ENCODE measurements at places on chromosomes 2 and 18.

- DNase-seq: no peak
These were observed 9.2 kb downstream of the TGIF1 start for GRCh38 chr18:3458952-3459853.

DNA sequence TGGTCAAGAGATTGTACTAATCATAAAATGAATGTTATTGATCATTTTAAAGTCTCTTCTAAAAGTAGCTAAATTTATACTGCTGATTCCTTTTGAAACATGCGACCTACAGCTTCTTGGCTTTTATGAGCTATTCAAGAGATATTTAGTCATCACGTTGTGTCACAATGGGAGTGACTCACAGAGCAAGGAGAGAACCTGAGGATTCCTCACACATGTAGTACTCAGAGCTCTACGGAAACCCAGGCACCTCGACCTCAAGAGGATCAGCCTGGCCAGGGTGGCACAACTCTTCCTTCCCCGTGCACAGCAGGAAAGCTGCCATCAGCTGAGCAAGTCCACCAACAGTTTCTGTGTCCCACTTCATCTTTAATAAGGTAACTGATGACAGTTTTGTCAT is at the start of gene DHRS9:
TSS of gene DHRS9 (plus strand) at position 223 of the 400 bp plus-strand sequence. CDS start 12,019 bp downstream, outside the sequence.
- DNase-seq: no peak

DNA sequence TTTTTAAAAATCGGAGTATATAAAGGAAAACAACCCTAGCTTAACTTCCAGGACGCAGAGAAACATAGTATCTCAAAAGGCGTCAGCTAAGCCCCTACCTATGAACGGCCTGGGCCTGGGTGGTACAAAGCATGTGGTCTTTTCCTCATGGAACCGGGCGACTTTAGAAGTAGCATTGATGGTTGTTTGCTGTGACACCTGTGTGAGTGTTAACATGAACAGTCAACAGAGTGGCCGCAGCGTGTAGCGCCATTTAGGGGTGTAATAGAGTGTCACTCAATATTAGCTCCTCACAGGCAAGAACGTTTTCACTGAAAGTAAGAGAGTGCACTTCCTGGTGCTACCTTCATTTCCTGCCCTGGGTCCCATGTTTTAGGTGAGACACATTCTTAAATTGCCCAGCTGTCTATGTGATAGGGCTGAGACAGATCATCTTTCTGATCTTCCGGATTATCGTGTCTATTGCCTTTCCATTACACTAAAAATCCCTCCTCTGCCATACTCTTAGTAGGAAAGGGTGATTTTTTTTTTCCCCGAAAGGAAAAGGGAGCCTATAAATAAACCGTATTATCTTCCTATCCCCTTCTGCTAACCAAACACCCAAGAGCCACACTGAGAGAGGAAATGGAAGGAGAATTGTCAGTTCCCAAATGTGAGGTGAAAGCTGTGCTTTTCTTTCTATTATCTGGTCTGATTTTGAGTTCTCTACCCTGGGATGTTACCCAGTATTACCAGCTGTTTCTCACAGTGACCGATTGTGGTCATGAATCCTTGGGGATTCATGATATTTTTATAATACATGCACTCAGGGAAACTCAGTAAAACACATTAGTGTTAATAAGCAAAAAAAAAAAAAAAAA is 1.3 kb downstream of the GORASP2 start:
- peak; percentile 39 for DNase-seq

DNA sequence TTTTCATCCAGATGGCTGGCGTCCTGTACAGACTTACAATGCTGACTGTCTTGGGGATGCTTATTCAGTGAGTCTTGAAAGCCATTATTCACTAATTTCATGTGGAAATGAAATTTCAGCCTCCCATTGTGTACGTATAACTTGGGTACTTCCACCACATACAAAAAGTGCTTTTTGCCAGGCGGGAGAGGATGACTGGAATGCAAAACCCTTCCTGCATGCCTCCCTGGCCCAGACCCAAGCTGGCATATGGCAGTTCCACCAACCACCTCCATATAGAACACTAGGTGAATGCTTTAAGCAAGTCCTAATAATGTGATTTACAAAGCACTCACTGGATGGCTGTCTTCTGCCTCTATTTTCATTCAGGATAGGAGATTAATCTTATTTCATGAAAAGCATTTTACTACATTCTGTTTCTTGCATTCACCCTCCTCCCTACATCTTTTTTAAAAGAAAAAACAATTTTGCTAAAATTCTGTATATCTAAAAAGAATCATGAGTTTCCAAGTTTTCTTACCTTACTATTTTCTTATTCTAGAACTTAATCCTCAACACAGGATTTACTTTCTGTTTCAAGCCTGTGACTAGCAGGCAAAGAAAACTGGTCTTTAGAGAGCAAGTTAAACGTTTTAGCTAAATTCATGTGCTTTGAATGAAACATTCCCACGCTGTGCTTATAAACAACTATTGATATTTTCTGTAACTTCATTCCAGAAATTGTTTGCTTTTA is 327.6 kb downstream of the NCKAP5 start:
- DNase-seq: no peak

GRCh38 chr2:203734276-203734983 is 28.0 kb downstream of the CD28 start:
- DNase-seq: no peak

DNA sequence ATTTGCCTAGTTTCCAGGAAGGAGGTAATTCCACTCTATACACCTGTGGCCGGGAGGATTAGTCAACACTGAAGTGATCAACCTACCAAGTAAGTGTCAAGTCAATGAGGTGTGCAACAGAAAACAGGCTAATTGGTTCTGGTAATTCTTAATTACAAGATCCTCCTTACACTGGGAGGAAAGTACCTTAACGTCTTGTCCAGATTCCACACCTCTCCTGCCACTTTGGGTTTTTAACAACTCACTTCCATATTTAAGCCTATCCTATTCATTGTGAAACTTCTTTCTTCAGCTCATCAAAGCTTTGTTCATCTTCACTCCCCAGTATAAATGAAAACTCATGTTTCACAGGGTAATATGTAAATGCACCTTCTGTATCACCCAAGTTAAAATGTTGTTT is 22.0 kb upstream of the MAP4K4 start:
- DNase-seq: no peak

GRCh38 chr2:69067866-69068265 is 54.9 kb downstream of the ANTXR1 start:
- no peak for DNase-seq

- no peak for DNase-seq
These were observed 101.4 kb downstream of the NFATC1 start for GRCh38 chr18:79496978-79497637.

DNA sequence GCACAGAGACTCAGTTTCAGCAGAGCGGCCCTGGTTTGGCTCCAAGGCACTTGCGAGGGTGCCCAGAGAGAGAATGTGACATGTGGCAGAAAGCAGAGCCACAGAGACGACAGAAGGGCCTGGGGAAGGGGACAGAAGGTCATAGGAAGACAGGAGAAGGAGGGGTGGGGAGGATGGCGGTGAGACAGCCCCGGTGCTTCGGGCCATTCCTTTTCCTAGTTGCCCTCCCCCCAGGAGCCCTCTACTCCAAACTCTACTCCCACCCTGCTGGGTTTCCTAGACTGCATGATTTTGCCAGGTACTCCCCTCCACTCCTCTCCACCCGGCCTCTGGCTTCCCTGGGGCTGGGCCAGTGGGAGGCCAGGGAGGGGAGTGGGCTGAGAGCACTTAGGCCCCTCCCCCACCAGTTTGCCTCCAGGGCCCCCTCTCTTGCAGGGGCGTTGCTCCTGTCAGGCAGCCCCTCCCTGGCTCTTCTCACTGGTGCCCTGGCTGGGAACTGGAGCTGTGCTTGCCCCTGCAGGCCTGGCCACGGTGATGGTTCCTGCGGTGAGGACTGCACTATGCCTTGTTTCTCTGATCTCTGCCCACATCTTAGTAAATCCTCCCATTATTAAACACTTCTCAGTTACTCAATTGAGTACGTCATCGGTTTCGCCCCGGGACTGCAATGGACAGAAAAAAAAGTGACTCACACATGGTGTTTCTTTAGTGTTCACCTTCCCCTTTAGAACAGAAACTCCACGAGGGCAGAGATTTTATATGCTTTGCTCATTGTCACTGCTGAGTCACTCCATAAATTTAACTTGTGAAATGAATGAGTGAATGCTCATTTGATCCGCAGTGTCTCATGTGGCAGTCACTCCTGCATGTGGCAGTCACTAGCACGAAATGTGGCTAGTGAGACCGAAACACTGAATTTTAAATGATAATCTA is 58.7 kb upstream of the SP3 start:
- peak; percentile 55 for DNase-seq

DNA sequence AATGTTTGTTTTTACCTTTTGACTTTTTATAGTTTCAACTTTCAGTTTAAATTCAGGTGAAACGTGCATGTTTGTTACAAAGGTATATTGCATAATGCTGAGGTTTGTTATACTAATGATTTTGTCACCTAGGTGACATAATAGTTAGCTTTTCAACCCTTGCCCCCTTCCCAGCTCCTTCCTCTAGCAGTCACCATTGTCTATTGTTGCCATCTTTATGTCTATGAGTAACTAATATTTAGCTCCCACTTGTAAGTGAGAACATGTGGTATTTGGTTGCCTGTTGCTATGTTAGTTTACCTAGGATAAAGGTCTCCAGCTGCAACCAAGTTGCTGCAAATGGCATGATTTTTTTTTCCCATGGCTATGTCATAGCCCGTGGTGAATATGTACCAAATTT is 322.3 kb upstream of the SETBP1 start:
- no peak for DNase-seq

DNA sequence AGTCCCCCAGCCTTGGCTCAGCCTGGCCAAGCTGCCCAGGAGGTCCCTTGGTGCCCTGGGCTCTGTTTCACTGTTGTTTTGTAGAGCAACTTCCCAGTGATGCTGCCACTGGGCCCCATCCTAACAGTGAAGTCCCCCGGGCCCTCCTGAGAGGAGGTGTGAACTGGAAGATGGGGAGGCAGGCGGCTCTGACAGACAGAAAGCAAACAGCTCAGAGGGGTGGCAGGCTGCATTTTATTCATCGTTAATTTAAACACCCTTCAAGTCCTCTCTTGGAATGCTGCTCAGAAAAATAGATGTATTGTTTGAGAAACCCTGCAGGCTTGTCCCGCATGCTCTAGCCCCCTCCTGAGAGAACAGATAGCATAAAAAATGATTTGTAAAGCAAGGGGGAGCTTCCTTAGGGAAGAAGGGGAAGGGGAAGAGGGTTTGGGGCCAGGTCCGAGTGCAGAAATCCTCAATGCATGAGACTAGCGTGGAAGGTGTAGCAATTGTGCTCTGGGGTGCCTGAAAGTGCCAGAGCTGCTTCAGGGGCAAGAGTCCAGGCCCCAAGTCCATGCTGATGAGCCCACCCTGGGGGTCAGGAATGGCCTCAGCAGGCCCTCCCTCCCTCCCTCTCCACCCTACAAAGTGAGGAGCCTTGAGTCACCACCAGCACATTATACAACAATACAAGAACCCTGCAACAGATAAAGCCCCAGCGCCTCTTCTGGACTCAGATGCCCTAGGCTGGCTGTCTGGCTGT is 113.6 kb downstream of the MSH2 start:
- DNase-seq: no peak

DNA sequence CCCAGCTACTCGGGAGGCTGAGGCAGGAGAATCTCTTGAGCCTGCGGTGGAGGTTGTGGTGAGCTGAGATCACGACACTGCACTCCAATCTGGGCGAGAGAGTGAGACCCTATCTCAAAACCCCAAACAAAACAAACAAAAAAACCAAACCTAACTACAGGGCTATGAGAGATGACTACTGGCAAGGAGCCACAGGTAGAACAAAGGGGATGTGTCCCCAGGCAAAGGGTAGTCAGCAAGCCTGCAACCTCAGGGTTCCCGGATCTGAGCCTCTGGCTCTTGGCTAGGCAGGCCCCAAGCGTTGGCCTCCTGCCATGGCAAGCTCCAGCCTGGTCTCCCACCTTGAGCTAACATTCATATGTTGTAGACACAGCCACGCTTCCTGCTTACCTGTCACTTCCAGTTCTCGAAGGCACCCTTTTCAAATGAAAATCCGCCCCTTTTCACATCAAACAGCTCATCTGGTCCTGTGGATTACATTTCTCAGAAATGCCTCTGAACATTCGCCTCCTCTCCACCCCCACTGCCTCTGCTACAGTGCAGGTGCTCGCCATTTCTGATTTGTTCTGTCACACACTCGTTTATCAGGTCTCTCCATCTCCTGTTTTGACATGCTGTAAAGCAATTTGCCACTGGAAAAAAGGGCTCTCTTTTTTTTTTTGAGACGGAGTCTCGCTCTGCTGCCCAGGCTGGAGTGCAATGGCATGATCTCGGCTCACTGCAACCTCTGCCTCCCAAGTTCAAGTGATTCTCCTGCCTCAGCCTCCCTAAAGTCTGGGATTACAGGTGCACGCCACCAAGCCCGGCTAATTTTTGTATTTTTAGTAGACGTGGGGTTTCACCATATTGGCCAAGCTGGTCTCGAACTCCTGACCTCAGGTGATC is 13.1 kb upstream of the ACTR3 start:
- DNase-seq: peak; percentile 37

DNA sequence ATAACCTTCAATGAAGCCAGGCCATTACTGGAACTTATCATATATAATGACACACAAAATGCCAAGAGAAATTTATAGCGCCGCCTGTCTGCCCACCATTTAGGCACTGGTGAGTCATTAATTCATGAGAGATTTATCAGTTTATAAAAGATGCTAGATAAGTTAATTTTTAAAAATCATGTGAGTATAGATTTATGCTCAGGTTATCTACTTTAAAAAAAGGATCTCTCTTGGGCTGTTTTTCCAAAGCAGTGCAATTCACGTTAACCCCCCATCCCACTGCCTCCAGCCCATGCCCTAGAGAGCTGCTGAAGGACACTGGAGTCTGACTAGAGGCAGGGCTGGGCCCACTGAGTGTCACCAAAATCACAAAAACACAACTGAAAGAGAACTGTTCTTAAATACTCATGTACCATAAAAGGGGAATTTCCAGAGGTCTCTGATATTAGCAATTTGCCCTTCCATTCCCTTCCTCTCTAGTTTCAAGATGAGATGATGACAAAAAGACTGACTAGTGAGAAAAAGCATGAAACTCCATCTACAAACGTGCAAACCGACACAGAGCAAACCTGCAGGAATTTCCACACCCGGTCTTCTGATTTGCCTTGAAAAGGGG is 160.8 kb downstream of the BCL2 start:
- DNase-seq: no peak

GRCh38 chr2:208146006-208146405 is at the start of gene CRYGB:
Gene CRYGB, minus strand, starts transcription at chr2:208146158. Its CDS starts 38 bp downstream, at chr2:208146120.
- DNase-seq: no peak

- no peak for DNase-seq
These were observed 589 bp upstream of the DAW1 start for GRCh38 chr2:227870710-227871374.

- DNase-seq: no peak
These were observed 1848.6 kb upstream of the CELF4 start for GRCh38 chr18:39414009-39414700.

- DNase-seq: no peak
These were observed 83.9 kb upstream of the EML6 start for GRCh38 chr2:54639609-54640008.

GRCh38 chr2:11270891-11271290 is 73.5 kb downstream of the ROCK2 start:
- DNase-seq: no peak

DNA sequence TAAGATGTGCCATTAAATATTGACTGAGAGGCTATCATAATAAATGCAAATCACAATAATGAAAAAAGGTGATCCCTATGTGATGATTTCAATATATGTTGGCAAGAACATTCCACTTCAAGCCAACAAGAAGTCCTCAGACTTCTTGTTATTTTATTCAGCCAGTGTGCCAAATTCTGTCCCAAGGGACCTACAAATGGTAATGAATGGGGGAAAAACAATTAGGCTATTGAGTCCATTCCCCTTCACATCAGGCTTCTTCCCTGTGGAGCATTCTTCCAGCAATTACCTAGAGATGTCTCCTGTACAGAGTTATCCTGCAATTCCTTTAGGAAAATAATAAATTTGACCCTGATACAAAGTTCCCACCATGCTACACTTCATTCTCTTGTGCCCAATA is 144.4 kb downstream of the PIEZO2 start:
- DNase-seq: no peak

All from iPS-NIHi11 (cell line).